ENCODE measurements at places on chromosomes 4 and X.

GRCh38 chrX:133981924-133982323 is 3.5 kb downstream of the GPC3 start:
- DNase-seq: no peak

- DNase-seq: no peak
These were observed 1.7 kb downstream of the ZMYM3 start for GRCh38 chrX:71252221-71252620.

DNA sequence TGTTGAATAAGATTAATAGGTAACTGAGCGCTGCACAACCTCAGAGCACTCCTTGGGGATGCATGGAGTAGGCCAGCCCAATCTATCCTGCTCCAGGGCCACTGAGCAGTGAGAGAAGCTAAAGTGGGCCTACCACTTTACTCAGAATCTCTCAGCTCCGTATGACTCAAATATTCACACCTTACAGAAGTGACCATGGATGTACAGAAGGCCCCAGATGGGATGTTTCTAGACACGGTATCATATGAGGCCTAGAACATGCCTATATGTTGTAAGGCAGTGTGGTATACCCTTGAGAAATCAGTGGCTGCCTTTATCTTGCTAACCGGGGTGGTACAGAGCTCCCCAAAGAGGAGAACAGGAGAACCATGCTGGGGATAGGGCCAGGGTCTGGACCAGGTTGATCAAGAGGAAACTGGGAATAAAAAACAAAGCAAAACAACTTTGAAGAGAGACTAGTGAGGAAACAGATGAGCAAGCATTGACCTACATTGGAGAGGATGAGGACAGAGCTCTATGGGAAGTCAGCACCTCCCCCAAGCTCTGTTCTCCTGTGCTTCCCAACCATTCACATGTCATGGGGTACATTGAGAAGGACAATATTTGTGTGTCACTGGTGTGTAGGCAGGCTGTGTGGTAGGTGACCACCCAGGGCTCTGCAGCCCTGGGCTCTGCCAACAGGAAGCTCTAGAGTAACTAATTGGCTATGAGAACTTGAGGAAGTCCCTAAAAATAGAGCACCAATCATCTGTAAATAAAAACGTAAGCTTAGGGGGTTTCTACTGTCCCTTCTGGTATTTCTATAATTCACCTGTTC is 31.4 kb downstream of the HOPX start:
- DNase-seq: no peak

DNA sequence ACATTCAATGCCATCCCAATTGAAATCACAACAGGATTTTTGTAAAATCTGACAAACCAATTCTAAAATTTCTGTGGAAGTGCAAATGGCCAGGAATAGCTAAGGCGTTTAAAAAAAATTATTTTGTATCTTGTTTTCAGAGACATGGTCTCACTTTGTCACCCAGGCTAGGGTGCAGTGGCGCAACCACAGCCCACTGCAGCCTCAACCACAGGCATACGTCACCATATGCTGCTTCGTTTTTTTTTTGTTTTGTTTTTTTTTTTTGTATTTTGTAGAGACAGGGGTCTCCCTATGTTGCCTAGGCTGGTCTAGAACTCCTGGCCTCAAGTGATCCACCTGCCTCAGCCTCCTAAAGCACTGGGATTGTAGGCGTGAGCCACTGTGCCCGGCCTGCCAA is 24.5 kb downstream of the ZNF41 start:
- no peak for DNase-seq

- peak; percentile 78 for DNase-seq
These were observed 581 bp upstream of the STK32B start for GRCh38 chr4:5050520-5051277.

- no peak for DNase-seq
These were observed 86.8 kb downstream of the FAM53A start for GRCh38 chr4:1597021-1597931.

GRCh38 chrX:13569479-13570260 is at the start of gene EGFL6:
EGFL6 (plus strand) TSS chrX:13569601; CDS start chrX:13569862, 261 bp downstream.
- DNase-seq: no peak

DNA sequence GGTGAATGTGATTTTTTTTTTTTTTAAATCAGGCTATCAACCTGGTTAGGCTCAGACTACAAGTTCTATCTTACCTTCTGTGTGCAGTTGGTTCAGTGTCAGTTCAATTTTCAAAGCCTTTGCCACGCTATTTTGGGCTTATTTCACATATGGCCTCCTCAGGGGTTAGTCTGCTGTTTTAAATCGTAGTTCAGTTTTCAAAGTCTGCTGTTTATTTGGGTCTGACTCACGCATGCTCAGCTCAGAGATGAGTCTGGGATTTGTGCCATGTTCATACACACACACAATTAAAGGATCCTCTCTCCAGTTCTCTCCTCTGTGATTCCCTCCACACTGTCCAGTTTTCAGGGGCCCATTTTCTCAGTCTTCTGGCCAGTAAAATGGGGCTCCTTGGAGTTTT is 32.3 kb upstream of the ZFX start:
- DNase-seq: peak; percentile 77

DNA sequence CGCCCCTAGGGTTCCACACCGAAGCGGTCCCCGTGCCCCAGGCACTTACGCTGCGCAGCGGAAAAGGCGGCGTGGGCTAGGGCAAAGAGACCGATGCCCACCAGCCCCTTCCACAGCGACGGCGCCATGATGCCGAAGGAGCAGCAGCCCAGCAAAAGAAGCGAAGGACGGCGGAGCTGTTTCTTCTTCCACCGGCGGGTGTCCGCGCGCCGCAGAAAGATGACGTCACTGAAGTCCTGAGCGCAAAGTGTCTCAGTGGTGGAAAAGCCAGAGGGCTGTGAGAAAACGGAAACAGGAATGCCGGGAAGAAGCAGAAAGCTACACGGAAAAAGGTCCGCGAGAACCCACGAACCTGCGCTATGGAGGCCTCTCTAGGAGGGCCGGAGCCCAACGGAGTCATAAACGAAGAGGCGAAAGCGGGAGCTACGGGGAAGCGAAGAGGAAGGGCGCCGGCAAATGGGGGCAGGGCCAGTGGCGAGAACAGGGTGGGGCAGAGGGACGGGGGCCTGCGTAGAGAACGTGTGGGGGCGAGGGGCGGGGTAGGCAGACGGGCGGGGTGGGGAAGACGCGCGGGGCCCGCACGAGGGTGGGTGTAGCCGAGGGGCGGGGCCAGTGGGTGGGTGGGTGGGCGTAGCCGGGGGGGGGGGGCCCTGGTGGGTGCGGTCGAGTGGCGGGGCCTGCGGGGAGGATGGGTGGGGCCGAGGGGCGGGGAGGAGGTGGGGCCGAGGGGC is at the start of gene MMGT1:
Gene MMGT1 (minus strand): TSS at position 441 of the 731 bp plus-strand sequence. CDS start 313 bp downstream, at position 128.
- DNase-seq: peak; percentile 73

- no peak for DNase-seq
These were observed 52.7 kb upstream of the FTHL17 start for GRCh38 chrX:31124536-31124935.

- no peak for DNase-seq
These were observed 10.4 kb upstream of the CLCN4 start for GRCh38 chrX:10146346-10146745.

GRCh38 chrX:20378233-20378920 is 111.7 kb upstream of the RPS6KA3 start:
- no peak for DNase-seq

GRCh38 chr4:7902101-7902553 is 37.5 kb downstream of the AFAP1 start:
- DNase-seq: no peak

DNA sequence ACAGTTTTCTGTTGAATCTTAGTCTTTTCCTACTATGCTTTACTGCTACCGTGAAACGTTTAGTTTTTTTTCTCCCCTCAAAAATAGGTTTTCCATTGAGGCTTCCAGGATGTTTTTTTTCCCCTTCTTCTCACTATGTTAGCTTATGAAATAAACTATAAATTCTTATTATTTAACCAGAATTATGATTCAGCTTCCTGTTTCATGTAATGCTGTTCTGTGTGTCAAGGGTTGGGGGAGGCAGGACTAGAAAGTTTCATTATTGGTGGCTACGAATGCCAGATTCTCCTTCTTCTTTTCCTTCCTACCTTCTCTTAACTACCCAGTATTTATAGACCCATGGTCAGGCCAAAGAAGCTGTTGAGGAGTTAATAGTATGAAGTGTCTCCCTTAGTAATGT is 11.8 kb downstream of the CLCN5 start:
- no peak for DNase-seq

- DNase-seq: peak; percentile 24
These were observed 4.8 kb upstream of the CXCL13 start for GRCh38 chr4:77600521-77601451.

DNA sequence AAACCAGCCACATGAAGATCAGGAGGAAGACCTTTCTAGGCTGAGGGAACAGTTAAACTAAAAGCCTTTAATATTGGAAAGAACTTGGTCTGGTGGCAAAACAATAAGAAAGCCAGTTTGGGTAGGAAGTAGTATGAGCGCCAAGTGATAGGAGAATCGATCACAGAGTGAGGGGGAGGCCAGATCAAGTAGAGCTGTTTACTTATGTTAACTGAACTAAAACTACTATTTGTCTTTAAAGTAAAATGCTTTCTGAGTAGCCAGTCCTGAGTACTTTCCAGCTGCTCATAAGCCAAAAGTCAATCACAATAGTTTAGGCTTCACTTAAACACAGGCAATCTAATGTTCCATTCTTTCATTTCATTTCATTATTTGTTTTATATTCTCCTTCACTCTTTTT is 62.8 kb upstream of the RPA4 start:
- no peak for DNase-seq

DNA sequence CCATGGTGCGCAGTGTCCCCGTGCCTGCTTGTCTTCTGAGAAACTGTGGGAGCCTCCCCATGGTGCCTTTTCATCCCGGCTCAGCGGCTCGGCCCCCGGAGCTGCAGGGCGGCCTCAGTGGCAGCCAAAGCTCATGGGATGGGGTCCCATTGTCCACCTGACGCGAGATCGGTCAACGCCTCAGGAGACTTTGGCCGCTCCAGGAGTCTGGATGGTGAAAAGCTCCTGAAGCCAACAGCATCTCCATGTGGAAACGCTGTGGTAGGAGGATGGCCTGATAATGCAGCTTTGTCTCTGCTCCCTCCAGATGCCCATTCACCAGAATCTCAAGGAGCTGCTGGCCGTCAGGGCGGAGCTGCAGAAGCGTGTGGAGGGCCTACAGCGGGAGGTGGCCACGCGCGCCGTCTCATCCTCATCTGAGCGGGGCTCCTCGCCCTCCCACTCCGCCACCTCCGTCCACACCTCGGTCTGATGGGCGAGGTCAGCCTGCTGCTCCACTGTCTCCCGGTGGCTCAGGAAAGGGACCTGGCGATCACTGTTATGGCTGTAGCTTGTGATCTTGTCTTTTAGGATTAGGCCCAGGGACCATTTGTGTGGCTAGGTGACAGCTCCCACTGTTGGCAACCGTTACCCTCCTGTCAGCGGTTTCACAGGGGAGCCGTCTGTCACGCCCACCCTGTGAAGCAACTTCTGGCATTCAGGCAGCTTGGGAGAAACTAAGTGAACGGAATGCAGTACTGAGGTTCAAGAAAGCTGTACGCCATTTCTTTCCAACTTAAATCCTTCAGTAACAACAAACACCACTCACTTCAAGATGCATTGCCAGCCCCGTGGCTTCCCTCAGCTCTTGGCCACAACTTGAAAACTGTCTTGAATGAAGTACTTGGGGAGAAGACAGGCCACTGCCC is 69.3 kb downstream of the MTMR1 start:
- no peak for DNase-seq

DNA sequence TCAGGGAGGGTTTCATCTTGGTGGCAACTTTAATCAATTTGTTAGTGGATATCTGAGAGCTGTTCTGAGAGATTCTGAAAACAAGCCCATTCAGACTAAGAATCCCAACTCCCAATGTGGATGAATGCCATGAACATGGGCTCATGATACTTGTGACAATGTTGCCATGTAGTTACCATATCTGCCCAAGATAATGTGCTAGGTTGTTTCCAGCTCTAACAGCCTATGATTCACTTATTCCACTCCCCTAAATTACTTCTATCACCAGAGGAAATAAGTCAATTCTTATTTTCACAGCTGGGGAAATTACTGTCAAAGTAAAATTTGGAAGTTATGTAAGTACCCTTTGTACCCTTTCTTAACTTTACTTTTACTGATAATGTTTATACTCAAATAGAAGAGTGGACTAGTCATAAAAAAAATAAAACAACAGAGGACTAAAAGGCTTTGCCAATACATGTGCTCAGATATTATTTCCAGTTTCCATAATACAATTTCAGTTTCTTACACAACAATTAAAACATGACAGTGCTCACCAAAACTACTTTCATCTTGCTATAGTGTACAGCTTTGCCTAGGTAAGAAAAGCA is 1101.7 kb upstream of the INTU start:
- DNase-seq: no peak

DNA sequence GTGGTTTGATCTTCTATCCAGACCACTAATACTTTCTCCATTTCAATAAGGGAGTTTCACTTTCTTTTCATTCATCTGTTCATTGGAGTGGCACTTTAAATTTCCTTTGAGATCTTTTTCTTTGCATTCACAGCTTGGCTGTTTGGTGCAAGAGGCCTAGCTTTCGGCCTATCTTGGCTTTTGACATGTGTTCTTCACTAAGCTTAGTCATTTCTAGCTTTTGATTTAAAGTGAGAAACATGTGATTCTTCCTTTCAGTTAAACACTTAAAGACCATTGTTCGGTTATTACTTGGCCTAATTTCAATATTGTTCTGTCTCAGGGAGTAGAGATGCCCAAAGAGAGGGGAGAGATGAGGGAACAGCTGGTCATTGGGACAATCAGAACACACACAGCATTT is 24.3 kb downstream of the CXCL13 start:
- DNase-seq: no peak

DNA sequence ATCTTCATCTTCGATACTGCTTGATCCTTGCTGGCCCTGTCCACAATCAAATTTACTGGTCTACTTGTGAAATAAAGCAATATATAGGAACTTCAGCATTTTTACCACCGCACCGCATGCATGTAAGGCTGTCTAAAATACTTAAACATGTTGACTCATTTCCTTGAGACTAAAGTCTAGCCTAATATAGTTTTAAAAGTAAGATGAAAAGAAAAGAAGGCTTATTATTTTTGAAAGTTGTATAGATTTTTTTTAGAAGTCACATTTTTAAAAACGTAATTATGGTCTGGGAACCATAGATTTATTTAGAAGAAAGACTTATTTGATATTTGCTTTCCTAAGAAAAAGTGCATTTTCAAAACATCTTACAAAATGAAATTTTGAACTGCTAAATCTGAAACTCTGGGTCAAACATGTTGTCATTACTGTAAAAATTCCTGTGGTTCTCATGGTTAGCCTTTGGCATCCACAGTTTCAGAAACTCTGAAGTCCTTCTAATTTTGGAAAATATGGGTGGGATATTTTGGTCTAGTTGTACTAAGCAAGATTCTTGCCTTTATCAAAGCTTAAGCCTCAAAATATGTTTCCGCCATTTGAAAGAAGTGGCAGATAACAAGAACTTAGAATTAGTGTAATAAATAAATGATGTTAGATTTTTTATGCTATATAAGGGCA is 423.5 kb upstream of the CTSO start:
- DNase-seq: peak; percentile 82

GRCh38 chr4:24999392-25000089 is 31.2 kb downstream of the LGI2 start:
- no peak for DNase-seq
